Kasumi-1 (cell line): ENCODE measurements at places on chromosomes 3 and 15.

DNA sequence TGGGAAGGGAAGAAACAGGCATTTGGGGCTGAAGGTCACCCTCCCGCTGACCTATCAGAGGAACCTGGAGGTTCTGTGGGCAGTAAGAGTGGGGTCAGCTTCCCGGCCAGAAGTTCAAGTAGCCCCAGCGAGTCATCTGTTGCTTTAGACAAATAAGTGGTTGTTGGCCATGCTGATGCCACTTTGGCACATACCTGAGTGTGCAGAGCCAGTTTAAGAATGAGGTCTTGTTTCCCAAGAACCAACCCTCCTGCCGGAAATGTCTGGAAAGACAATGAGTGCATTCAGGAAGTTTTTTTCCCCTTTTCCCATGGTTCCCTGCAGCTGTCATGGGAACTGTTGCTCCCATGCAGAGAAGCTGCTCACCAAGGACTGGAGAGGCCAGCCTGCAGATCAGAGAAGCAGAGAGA is 166.7 kb downstream of the ZNF621 start:
- DNase-seq: no peak

GRCh38 chr3:40116478-40117177 is 192.9 kb upstream of the EIF1B start:
- DNase-seq: no peak

GRCh38 chr3:66196633-66197032 is 24.2 kb upstream of the SLC25A26 start:
- DNase-seq: peak; percentile 38

GRCh38 chr3:115922681-115923347 is 299.5 kb downstream of the GAP43 start:
- DNase-seq: peak; percentile 39

DNA sequence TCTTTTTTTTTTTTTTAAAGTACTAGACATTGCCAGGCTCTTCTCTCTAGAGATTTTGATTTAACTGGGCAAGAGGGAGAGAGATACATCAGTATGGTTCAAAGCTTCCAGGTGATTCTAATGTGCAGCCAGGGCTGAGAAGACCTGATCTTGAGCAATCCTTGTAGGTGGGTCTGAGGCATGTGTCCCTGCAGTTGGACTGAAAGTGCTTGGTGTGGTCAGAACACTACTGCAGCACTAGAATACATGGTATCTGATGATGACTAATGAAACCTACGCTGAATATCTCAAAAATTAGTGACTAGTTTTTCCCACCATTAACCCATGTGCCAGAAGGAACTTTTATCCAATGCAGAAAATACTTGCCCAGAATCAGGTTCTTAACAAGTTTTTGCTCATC is 34.4 kb upstream of the MYO5C start:
- no peak for DNase-seq

DNA sequence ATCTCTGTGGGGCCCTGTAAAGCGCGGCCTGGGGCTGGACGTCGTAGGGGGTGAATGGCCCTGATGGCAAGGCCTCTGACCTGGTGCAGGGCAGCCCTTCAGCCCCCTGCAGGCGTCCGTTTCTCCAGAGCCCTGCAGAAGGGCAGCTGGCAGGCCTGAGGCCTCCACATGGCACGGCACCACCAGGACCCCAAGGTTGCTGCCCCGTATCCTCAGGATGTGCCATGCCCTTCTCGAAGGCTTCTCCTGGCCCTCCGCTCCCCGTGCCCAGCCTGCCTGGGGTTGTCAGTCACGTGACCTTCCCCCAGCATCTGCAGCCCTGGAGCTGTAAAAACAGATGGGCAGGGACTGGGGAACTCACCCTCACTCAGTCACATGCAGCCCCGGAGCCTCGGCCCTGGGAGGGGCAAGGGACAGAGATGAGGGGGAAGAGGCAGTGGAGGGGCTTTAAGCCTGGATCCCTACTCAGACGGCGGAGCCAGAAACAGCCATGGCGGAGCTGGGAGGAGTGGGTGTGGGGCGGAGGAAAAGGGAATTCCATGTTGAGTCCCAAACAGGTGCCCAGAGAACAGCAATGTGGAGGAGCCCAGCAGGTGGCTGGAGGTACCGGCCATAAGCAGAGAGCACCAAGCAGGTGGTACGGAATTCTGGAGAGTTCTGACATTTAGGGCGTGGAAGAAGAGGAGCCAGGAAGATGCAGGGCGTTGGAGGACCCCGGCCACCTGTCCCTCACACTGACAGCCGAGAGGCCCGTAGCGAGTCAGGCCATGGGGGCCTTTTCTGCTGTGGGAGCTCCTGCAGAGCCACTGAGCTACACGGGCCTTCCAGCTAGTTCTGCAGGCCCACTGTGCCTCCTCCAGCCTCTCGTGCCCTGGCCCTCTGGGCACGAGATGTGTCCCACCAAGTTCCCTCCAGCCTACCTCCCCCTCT is 193.1 kb downstream of the XXYLT1 start:
- no peak for DNase-seq

DNA sequence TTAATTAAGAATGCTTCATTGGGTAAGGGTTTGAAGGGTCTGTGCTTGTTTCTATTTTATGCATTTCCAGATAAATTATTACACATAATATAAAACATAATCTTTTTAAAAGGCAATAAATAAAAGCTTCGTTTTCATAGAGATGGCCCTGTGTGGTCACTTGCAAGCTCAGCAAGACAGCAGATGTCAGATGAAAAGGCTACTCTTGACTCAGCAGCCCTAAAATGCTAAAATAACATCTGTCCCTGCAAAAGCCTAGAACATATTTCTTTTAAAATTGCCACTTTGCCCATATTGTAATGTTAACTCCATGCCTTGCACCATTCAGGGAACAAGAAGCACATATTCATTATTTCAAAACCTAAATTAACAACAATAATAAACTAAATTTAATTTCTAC is 349.4 kb downstream of the CNTN3 start:
- no peak for DNase-seq

GRCh38 chr3:71241246-71241901 is 342.2 kb downstream of the FOXP1 start:
- DNase-seq: no peak

GRCh38 chr3:175094344-175094743 is 235.2 kb downstream of the NAALADL2 start:
- DNase-seq: no peak

DNA sequence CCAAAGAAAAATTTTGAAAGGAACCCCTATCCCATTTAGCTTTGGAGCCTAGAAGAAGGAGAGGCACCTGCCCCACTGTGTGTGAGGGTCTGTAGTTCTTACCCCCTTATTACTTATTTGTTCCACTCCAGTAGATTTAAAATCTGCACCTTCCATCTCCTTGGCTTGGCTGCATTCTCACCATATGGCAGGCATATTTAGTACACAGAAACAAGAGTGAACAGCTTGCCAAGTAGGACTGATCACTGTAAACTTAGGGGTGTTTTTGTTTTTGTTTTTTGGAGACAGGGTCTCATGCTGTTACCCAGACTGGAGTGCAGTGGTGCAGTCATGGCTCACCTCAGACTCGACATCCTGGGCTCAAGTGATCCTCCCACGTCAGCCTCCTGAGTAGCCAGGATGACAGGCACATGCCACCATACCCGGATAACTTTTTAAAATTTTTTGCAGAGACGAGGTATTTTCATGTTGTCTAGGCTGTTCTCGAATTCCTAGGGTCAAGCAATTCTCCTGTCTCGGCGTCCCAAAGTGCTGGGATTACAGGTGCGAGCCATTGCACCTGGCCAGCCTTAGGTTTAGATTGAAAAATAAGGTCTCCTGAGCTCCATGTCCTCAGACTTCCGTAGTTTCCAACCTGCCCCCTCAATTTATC is 14.1 kb upstream of the ANXA2 start:
- DNase-seq: no peak

DNA sequence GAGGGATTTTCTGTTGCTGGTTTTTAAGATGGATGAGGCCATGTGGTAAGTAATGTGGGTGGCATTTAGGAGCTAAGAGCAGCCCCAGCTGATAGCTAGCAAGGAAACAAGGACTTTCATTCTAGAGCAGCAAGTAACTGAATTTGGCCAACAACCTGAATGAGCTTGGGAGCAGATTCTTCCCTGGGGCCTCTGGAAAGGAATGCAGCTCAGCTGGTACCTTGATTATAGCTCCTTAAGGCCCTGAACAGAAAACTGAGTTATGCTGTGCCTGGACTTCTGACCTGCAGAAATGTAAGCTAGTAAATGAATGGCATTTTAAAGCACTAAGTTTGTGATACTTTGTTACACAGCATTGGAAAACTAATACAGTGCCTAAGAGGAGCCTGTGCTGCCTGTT is 565.5 kb downstream of the PDCD6IP start:
- DNase-seq: no peak
